NCI-H69 (cell line): ENCODE measurements at places on chromosomes 3 and 15.

- DNase-seq = no peak
These were observed 18.6 kb downstream of the NEK4 start for GRCh38 chr3:52752045-52752660.

DNA sequence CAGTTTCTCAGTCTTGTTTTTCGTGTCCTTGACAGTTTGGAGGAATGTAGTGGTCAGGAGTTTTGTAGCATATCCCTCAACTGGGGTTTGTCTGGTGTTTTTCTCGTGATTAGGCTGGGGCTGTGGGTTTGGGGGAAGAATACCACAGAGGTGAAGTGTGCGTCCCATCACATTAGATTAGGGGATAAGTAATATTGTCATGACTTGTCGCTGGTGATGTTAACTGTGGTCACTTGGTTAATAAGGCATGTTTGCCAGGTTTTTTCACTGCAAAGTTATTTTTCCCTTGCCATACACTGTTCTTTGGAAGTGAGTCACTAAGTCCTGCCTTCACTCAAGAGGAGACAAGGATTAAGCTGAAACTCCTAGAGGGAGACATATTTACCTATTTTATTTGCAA lies 39.1 kb downstream of the PAK2 start:
- no peak for DNase-seq

DNA sequence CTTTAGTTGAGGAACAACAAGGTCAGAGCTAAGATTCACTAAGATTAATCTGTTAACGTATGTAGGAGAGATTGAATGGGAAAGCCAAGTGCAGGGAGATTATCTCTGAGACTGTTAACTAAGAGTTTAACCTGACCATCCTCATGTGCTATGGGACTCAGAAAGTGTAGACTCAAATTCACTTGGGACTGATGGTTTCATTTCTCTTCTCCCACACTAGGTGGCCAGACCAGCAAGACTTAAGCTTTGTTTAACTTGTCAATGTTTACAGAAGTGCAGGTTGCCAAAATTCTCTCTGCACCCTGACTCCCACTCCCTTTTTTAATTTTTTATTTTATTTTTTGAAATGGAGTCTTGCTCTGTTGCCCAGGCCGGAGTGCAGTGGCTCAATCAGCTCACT lies 6.3 kb upstream of the HEXA start:
- no peak for DNase-seq

DNA sequence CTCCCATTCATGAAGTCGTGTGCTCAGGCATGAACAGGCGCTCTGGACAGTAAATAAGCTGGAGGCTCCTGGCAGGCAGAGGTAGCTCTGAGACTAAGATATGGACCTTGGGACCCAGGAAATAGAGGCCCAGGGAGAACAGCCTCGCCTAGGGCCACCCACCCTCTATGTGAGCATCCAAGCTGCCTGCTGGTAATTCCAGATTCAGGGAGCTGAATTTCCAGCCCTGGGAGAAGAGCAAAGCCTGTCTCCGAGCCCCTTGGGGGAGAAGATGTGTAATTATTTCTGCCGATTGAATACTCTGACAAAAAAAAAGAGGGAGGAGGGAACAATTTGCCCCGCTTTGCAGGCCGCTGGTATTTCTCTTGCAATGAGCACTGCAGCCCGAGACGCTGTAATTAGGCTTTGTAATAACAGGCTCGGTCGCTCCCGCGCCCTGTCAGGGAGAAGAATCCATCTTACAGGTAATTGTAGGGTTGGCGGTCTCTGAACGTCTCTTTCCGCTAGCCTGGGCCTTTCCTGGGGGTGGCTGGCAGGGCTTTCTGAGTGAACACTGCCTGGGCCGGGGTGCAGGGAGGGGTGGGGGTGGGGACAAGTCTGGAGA lies 131.5 kb downstream of the WNT7A start:
- peak; percentile 83 for DNase-seq

DNA sequence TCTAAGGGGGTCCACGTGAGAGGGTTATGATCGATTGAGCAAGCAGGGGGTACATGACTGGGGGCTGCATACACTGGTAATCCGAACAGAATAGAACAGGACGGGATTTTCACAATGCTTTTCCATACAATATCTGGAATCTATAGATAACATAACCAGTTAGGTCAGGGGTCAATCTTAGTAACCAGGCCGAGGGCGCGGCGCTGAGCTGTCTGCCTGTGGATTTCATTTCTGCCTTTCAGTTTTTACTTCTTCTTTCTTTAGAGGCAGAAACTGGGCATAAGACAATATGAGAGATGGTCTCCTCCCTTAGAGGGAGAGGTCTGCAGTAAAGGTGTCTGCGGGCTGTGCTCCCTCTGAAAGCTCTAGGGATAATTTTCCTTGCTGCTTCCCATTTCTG lies 261.3 kb downstream of the XXYLT1 start:
- DNase-seq = no peak

DNA sequence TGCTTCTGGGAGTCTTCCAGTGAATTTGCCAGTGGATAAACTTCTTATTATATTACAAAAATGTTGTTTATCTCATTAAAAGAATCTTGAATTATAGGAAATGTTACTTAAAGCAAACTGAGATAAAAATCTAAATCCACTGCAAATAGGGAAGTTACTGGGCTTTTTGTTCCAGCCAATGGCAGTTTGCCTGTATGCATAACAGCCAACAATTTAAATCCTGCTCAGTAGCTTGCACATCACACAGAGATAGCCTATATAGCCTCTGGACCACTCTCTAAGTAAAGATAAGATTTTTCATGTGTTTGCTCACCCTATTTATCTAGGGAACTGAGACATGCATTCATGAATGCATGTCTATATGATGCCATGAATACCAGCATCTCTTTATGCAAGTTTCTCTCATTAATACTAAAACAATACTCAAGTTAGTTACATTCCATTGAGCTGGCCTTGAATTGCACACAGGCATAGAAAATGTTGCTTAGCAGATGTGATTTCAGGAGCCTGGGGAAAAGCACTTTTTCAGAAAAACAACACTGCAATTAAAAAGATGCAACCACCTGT lies 92.1 kb upstream of the GPR149 start:
- DNase-seq = no peak

GRCh38 chr15:45523166-45523460 lies 558 bp upstream of the SLC30A4 start:
- DNase-seq = no peak

DNA sequence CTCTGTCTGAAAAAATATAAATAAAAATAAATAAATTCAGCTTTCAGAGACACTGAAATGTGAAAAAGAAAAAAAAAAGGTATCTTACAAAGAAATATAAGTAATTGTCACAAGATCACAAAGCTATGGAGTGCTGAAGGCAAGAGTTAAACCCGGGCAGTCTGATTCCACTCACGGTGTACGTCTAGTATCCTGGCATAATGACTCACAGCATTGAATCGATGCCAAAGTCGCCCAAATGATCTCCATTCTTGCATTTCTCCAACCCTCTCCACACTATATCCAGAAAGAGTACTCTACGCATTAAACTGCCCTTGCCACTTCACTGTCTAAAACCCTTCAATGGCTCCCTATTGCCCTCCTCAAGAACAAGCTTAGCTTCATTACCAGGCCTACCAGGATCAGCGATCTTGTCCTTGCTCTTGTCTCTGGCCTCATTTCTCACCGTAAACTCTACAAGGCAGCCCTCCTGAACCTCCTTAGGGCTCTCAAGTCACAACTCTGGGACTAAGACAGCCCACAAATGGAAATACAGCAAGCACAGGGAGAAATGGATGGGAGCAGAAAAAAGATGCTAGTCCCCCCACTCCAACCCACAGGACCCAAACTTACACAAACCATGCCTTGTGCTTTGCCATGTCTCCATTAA lies 7.7 kb downstream of the SUCLG2 start:
- peak; percentile 3 for DNase-seq

DNA sequence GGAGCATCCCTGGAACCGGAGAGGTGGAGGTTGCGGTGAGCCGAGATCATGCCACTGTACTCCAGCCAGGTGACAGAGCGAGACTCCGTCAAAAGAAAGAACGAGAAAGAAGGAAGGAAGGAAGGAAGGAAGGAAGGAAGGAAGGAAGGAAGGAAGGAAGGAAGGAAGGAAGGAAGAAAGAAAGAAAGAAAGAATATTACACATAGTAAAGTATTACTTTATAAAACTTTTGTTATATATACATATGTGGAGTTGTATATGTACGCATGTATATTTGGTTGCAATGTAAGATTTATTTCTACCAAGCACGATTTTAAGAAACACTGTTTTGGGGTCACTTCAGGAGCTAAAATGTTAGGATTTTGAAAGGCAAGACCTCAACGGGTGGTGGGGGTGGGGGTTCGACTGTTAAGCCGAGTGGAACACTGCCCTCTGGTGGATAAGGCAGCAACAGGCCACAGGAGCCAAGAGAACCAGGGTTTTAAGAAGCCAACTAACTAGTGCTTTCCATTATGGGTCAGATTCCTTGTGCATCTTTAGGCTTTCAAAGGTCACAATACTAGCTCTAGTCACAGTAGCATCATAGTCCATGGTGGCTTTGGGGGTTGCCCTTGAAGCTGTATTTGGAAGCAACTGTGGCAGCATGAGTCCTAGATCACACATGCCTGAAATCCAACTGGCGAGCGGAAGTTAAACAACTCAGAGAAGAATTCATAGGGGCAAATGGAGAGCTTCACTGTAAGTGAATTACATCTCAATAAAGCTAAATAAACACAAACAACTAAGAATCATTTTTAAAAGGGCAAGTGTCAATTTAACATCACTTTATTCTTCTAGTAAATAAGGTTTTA lies 22.5 kb downstream of the GLB1 start:
- peak; percentile 73 for DNase-seq

GRCh38 chr3:47961815-47962606 lies 54.2 kb downstream of the MAP4 start:
- peak; percentile 73 for DNase-seq

DNA sequence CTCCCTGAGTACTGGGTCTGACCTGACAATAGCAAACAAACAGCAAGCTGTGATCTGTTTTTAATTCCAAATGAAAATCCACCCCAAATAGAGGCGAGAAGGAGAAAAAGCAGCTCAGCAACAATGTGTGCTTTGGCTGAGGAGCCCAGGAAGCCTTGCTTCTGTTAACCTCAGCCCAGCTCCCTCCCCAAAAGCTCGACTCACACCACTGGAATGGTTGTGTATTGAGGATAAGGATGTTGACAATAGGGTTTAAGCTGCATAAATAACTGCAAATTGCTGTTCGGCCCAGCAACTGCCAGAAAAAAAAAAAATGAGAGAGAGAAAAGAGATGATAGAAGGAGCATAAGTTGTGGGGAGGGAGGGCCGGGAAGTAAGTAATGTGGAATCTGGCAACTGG lies 104.0 kb upstream of the TBC1D5 start:
- no peak for DNase-seq

- DNase-seq = peak; percentile 92
These were observed 354.9 kb upstream of the ATP11B start for GRCh38 chr3:182438398-182438797.

GRCh38 chr3:5126586-5126985 lies 4.5 kb downstream of the ARL8B start:
- DNase-seq = no peak

DNA sequence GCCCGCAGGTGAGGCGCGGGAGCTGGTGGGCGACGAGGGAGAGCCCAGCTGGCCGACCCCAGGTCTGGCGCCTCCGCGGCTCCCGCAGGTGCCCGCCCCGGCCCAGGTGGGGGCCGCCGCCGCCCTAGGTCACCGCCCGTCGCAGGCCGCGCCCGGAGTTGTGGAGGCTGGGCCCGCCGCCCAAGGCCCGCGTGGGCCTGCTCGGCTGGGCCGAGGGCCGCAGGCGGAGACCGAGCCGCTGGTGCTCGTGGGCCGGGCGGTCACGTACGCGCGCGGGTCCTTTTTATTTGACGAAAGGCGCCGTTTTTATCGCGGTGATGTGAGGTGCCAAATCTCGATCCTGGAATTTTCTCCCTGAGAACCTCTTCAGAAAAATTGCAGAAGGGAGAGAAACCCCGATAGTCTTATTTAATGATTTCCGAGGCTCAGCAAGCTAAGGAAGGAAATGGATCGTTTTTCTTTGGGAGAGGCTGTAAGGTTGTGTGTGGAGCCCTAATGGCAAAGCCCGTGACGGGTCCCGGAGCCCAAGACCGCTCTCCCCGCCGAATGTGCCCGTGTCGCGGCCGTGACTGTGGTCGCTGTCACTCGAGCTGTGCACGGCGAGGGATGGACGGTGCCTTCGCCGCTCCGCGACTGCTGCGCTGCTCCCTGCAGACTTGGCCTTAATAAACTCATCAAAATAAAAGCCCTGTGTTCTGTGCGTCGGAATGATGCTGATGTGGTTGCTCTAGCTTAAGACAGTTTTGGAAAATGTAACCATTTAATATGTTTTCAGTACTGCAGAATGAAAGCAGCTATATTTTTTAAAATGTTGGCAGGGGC lies 612 bp downstream of the APPL1 start:
- peak; percentile 46 for DNase-seq

DNA sequence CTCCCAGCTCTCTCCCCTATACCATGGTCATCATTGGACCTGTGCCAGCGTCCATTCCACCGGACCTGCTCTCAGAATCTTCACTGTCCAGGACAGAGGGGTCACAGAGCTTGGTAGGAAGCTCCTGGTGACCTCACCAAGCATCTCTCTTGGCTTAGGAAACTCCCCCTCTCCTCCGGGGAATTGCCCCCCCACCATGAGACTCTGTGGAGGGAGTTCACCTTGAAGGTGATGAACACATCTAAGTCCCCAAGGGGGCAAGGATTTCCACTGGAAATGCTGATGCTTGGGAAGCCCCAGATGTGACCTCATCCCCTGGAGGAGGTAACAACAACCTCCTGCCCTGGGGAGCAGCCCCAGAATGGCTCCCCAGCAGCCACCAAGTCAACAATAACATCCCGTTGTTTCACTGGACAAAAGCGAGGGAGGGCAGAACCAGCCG lies 3.2 kb downstream of the SEMA7A start:
- DNase-seq = no peak

DNA sequence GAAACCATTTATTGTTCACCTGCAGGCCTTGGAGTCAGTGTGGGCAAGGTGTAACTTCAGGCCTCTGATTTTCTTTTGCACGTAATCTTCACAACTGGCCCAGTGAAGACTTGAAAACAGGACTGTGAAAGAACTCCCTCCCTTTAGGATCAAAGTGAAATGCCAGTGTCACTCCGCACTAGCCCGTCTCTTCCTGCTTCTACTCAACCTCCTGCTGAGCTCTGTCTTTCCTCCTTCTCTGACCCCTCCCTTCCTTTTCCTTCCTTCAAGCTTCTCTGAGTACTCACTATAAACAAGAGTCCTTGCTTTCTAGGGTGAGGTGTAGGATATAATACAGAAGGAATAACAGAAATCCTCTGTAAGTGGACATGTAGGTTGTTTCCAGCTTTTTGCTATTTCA lies 28.5 kb downstream of the TMEM41A start:
- DNase-seq = peak; percentile 17

DNA sequence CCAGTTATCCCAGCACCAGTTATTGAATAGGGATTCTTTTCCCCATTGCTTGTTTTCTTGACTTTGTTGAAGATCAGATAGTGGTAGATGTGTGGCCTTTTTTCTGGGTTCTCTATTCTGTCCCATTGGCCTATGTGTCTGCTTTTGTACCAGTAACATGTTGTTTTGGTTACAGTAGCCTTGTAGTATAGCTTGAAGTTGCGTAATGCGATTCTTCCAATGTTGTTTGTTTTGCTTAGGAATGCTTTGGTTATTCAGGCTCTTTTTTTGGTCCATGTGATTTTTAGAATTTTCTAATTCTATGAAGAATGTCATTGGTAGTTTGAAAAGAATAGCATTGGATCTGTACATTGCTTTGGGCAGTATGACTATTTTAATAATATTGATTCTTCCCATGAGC lies 94.3 kb upstream of the CHMP2B start:
- no peak for DNase-seq

- peak; percentile 81 for DNase-seq
These were observed 190.5 kb upstream of the NECTIN3 start for GRCh38 chr3:110881069-110881468.
